ENCODE measurements at places on chromosomes 2 and 18.
A peak's percentile ranks its signal among the peaks of the same experiment; 100 is the strongest.

DNA sequence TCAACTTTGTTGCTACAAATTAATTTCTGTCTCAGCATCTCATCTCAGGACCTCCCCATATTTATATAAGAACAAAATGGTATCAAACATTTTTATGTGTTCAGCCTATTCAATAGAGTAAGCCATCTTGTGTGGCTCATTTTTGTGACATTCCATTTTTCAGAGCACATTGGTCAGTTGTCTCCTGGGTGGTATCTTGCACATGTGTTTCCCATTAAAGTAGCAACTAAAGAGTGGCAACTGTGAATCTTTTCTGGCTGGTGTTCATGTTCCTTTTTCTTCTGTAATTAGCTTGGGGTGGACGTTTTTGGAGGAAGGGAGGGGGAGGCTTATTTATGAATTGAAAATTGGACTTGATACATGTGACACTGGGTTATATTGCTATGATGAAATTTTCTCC is 45.4 kb upstream of the EFEMP1 start:
- no peak for DNase-seq

- DNase-seq: peak; percentile 49
These were observed 2.5 kb downstream of the HTRA2 start for GRCh38 chr2:74532222-74532621.

GRCh38 chr2:151251012-151251411 is 10.7 kb downstream of the RBM43 start:
- DNase-seq: no peak

DNA sequence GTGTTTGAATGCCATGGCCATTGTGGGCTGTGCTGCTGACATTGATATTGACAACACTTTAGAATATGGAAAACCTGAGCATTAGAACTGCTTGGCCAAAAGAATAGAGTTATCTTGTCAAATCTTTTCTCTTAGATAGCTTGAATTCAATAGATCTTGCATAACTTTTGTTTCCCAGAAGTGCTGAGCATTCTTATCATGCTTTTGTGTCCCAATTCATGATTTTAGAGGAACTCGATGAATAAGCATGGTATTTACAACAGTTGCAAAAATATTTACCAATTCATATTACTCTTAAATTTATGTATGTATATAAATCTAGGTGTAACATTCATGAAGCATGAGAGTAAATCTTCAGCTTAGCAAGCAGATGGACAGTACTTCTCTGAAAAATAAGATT is 508.0 kb downstream of the BCL11A start:
- no peak for DNase-seq

DNA sequence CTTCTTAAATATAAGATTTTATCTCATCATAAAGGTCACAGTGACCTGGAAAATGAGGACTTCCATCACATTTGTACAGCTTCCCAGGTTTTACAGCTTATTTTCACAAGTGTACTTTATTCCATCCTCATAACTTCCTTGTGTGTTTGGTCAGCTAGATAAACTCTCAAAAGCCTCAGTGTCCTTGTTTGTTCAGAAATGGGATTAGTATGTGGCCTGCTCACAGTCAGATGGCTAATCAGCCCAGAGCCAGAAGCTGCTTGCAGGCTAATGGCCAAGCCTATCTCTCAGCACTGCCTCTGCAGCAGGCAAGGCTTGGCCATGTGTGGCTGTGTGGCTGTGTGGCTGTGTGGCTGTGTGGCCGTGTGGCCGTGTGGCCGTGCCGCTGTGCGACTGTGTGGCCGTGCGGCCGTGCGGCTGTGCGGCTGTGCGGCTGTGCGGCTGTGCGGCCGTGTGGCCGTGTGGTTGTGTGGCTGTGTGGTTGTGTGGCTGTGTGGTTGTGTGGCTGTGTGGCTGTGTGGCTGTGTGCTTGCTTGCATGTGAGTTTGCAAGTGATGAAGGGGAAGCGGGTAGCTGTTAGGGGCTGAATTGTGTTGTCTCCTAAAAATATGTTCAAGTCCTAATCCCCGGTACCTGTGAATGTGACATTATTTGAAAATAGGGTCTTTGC is 233.0 kb upstream of the TNP1 start:
- DNase-seq: no peak

- DNase-seq: no peak
These were observed 242.4 kb upstream of the ST6GAL2 start for GRCh38 chr2:107128381-107128780.

GRCh38 chr2:217244815-217245214 is 385.0 kb upstream of the TNP1 start:
- DNase-seq: no peak

- DNase-seq: peak; percentile 4
These were observed 106.4 kb upstream of the HNRNPA3 start for GRCh38 chr2:177106212-177106611.

- DNase-seq: no peak
These were observed 18.1 kb downstream of the PPM1B start for GRCh38 chr2:44186810-44187209.

DNA sequence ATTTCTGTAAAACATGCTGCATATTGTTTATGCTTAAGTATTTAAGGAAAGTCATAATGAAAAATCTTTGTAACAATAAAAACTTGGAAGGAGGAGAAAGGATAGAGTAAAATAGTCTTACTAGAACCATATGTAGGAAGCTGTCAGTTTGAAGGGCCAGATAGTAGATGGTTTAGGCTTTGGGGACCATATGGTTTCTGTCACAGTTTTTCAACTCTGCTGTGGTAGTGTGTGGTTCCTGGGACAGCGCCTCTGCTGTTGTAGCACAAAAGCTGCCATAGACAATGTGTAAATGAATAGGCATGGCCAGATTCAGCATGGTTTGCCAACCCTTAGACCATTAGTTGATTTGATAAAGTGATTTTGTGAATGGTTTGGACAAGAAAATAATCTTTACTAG is 75.5 kb downstream of the SLC39A10 start:
- DNase-seq: no peak
